ENCODE measurements at places on chromosomes 16 and 17. TPM values are rescaled to one million over a fixed set of nuclear protein-coding genes. Genes with fewer than 3 reads are reported as not detected.

DNA sequence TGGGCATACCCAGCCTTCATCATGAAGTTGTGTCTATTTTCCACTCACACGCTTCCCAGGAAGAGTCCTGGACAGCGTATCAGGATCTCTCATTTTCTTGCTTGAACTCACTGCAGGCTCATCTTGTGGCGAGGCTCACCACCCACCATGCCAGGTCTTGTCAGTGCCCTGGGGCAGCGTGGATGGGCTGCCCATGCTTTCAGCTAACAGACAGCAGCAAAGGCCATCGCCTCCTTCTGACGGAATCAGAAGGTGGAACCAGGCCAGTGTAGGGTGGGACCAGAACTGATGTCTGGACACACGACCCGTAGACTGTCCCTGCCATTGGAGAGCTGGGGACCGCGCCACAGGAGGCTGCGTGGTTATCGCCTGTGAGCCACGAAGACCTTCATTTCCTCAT lies 169.4 kb downstream of the FOXL1 start:
- no peak for DNase-seq

The CCL13 gene
- not detected for polyA plus RNA-seq

The PDE6G gene
- polyA plus RNA-seq = 1.9 TPM

GRCh38 chr16:56921571-56921970 lies 10.4 kb upstream of the HERPUD1 start:
- no peak for DNase-seq

GRCh38 chr17:80468781-80469493 lies 7.5 kb downstream of the NPTX1 start:
- DNase-seq = no peak

The OSGIN1 gene
- polyA plus RNA-seq = 1.2 TPM

The CDH5 gene
- 29.0 TPM for polyA plus RNA-seq

DNA sequence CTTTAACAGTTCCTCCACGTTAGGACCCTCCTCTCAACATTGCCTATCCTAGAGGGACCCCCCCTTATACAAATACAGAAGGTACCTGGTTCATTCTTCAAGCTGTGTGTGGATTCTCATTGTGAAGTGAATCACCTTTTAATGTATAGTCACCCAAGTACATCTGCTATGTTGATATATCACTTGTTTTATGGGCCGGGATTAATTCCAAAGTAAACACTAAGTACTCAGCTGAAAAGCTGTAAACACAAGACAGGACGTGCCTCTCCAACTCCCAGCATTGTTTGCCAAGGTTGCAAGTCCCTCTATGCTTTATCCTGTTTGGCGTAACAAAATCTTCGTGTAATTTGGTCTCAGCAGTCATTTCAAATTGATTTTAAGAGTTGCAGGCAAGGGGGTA lies 123.6 kb downstream of the RBFOX1 start:
- no peak for DNase-seq

The ZNF688 gene
- polyA plus RNA-seq = 23.0 TPM

- DNase-seq = no peak
Measured at GRCh38 chr17:61150686-61151299, 248.8 kb upstream of the TBX2 start.

- no peak for DNase-seq
Measured at GRCh38 chr16:28829747-28830146, 6.9 kb downstream of the ATXN2L start.

DNA sequence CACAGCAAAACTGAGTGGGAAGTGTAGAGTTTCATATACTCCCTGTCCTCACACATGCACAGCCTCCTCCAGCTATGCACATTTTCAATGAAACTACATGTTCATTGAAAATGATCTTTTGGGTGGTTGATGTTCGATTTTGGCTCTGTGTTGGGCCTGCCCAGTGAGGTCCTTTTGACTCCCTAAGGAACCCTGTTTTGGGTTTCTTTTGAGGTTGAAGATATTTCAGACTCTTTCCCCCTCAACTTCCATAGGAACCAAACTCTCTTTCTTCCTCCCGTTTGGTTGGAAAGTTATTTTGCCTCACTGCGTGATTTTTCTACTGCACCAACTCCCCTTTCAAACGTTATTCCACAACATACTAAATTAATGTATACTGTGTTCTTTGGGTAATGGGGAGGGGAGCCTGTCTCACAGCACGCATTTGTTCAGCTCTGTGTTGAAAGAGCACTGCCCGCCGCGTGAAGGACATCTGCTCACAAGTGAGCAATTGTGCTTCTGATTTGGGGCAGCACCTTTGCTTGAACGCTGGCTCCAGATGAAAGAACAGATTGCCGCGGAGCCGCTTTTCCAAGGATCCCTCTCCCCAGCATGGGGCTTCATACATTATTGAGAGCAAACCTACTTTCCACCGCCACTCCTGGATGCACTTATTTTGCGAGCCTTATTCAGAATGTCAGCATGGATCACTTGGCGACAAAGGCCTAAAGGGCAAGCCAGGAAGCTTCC lies 385.9 kb downstream of the WWOX start:
- peak; percentile 70 for DNase-seq

DNA sequence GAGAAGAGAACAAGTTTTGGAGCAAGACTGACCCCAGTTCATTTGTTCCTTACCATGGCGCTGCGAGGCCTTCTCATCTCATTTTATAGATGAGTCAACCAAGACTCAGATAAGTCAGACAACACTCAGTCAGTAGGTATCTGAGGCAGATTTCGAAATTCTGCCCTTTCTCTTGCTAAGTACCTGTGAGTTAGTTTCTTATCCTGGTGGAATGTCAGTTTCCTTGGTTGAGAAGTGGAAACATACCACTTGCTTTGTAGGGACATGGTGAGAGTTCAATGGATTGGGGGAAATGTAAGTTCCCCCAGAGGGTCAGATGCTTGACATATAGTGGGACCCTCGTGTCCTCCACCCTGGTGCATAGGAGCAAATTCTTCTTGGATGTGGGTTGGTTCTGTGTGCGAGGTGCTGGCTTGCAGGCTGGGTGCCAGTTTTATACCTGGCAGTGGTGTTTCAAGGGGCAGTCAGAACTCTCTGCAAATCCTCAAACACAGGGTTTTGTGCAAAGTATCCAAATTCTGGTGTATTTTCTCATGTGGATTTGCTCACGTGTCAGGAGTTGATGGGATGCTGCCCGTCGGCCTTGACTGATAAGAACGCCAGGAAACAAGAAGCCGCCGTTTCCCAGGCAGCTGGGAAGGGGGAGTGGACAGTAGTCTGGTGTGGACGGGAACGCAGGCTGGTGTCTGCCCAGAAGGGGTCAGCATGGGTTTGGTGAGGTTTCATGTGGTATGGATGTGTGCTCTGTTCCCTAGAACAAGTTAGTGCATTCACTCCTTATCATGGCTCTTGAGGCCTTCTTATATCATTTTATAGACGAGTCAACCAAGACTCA lies 61.1 kb upstream of the CIBAR2 start:
- no peak for DNase-seq

- no peak for DNase-seq
Measured at GRCh38 chr16:86090461-86091170, 191.7 kb downstream of the IRF8 start.

GRCh38 chr16:51952500-51952899 lies 594.4 kb downstream of the TOX3 start:
- no peak for DNase-seq

DNA sequence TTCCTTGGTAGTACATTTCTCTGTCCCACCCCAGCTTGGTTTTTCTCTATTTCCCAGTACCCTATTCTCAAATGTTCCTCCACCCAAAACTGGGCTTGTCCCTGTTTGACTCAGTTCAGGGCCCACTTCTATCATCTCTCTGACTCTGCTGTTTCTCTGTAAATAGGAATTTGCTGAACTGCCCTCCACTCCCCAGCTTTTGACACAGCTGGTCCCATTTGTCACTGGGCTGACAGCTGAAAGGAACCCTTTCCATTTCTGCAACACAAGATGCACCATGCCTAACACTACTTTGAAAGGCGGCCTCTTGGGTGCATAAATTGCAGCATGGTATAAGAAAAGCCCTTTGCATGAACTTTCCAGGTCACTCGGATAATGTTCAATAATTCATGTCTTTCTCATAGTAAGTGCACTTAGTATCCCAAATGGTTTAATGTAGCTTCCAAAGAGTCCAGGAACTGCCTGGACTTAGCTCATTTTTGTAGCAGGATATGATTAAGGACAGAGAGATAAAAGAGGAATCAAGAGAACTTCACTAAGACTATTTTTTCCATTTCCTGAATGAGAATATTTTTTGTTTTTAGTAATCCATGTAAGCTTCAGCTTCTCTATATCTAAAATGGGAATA lies 256.7 kb downstream of the CDH11 start:
- DNase-seq = no peak

- DNase-seq = no peak
Measured at GRCh38 chr17:51398128-51398525, 137.8 kb downstream of the UTP18 start.

DNA sequence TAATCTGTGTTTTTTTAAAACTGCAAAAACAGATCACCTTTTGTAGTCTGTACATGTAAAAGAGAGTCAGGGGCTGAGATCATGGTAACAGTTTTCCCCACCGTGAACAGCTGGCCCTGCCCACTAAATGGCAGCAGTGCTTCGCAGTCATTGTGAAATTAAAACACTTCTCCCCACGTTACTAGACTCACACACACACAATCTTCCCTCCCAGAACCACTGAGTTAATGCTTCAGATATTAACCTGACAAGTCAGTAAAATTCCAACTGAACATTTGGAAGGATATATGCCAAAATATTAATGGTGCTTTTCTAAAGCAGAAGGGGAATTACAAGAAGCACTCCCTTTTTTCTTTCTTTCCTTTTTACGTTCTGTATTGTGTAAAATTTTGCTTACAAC lies 1.2 kb upstream of the CD300LG start:
- DNase-seq = no peak

The PRR14 gene
- polyA plus RNA-seq = 65.1 TPM

DNA sequence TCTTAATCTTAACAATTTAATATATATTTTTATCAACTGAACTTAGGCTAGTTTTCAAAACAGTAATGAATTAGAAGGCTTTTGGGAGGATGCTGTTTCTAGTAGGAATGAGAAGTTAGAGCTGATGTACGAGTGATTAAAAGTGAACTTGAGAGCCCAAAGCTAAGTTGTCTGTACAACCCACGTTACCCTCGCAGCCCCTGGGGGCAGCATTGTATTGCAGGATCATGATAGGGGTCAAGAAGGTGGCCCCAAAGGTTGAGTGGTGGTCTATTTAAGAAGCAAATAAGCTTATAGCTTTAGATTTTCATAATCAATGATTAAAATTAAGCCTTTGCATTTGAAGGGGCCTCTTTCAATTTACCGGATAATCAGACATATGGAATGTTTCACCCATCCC lies 33.7 kb upstream of the ALDH3A2 start:
- DNase-seq = no peak

DNA sequence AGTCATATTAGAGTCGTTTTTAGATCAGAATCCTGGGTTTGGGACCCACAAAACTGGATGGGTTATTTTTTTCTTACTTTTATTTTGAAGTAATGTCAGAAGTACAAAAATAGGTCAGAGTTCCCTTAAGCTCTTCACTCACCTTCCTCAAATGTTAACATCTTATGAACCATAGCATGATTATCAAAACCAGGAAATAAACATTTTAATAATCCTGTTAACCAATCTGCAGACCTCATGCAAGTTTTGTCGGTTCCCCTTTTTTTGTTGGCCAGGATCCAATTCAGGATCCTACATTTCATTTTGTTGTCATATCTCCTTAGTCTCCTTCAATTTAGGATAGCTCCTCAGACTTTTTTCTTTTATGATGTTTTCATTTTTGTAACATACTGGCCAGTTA lies 162.0 kb downstream of the CHD9 start:
- no peak for DNase-seq

DNA sequence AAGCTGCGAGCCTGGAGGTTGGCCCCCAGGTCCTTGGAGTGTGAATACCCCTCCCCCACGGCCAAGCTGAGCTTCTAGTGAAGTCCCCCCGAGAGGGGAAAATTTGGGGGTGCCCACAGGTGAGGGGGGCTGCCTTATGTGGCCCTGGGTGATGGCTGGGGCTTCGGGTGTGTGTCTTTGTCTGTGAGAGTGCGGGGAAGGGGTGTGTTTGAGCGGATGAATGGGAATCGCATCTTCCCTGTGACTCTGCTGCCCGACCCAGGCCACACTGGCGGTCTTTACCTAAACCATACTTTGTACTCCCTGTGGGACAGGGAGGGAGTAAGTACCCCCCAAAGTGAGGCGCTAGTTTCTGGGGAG lies 1.3 kb downstream of the SBK1 start:
- DNase-seq = no peak

GRCh38 chr16:80518436-80518835 lies 22.4 kb upstream of the DYNLRB2 start:
- DNase-seq = no peak

DNA sequence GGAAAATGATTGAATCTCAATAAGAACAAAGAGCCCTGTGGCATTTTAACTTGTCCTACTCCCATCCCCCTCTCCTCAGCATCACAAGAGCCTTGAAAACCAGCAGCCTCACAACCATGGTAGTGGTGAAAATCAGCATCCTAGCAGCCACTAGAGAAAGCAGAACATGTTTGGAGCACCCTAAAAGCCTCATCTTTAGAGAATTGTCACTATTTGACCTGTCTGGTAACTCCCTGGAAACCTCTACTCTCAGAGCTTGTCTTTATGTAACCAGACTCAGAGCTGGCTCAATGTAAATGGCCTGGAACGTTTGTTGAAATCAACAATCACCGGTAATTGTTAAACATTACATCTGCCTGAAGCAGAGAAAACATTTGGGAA lies 70.8 kb downstream of the MMD start:
- DNase-seq = no peak

The ATP2A3 gene
- 4.6 TPM for polyA plus RNA-seq

GRCh38 chr17:44354582-44355561 lies 8.8 kb downstream of the FAM171A2 start:
- peak; percentile 51 for DNase-seq

The IRF8 gene
- 15.0 TPM for polyA plus RNA-seq

GRCh38 chr16:66389256-66390176 lies 23.0 kb downstream of the CDH5 start:
- no peak for DNase-seq

The KRTAP2-2 gene
- not detected for polyA plus RNA-seq

The KRTAP3-2 gene
- not detected for polyA plus RNA-seq

DNA sequence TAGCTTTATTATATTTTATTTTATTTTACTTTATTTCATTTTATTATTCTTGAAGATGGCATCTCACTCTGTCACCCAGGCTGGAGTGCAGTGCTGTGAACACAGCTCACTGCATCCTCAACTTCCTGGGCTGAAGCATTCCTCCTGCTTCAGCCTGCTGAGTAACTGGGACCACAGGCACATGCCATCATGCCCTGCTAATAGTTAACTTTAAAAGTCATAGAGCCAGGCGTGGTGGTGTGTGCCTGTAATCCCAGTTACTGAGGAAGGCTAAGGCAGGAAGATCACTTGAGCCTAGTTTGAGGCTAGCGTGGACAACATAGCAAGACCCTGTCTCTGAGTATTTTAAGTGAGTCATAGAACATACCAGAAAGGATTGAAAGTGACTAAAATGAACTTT lies 38.7 kb downstream of the ESRP2 start:
- DNase-seq = no peak

- no peak for DNase-seq
Measured at GRCh38 chr17:65514082-65514481, 47.4 kb downstream of the AXIN2 start.

The MMP28 gene
- 34.9 TPM for polyA plus RNA-seq

GRCh38 chr17:17934806-17935205 lies 37.4 kb downstream of the TOM1L2 start:
- DNase-seq = no peak

Data from spinal cord (tissue), 10 donors.